ENCODE measurements at places on chromosomes 13 and 19. TPM values are rescaled to one million over a fixed set of nuclear protein-coding genes. Genes with fewer than 3 reads are reported as not detected.

DNA sequence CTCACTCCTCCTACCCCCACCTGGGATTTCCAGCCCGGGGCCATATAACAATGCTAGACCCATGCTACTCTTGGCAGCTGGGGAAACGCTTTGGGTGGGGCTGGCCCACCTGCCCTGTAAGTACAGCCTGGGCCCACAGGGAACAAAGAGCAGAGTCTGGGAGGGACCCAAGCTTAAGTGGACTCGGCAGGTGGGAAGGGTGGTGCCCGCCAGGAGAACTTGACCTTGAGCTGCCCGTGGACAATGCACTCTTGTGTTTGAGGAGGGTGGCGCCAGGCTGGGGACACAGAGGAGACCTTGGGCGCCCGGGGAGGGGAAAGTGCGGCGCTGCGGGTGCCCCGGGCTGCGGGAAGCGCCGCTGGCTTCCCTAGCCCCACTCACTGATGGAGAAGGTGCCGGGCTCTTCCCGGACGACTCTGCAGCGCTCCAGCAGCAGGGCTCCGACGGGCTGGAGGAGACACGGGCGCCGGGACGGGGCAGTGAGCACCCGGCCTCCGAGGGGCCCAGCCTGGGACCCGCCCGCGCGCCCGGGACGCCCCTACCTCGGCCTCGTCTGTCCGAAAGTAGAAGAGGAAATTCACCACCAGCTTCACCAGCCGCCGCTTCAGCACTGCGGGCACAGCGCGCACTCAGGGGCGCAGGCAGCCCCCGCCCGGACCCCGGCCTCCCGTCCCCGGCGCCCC is 607 bp downstream of the PLEKHJ1 start:
- no peak for DNase-seq

- no peak for DNase-seq
Observed at GRCh38 chr13:34207872-34208271, 389.9 kb downstream of the RFC3 start.

DNA sequence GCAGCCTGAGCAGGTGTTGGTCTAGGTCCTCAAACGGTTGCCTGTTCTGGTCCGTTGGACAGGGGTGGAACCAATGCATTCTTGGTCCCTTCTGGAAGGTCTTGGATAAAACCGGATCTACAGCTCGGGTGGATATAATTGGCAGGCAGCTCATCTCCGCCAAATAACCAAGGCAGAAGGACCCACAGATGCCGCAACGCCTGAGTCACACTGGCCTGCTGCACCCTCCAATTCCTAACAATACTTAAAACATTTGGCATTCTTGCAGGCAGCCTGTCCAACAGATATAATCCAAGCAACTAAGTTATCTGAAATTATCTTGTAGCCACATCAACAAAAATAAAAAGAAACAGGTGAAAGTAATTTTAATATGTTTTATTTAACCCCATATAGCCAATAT is 59.0 kb upstream of the FGF14 start:
- no peak for DNase-seq

GRCh38 chr13:96086736-96087135 is 3.2 kb upstream of the HS6ST3 start:
- no peak for DNase-seq

Gene OR7D2
- not detected for total RNA-seq

Measured in H4 (cell line).